Smooth muscle cell of trachea (primary cell): ENCODE measurements at places on chromosomes 5 and 9. TPM values are rescaled to one million over a fixed set of nuclear protein-coding genes. Genes with fewer than 3 reads are reported as not detected.

Gene ITGA2
- total RNA-seq = 22.8 and 24.5 TPM in 2 replicates

Gene SRA1
- total RNA-seq = 33.7 and 44.9 TPM in 2 replicates

Gene LMAN2
- 418 and 537 TPM in 2 replicates for total RNA-seq

Gene NELFB
- 53.4 and 63.5 TPM in 2 replicates for total RNA-seq

Gene TPPP
- total RNA-seq = 0.15 and 0.66 TPM in 2 replicates

Gene GDF9
- 0.15 and 0.17 TPM in 2 replicates for total RNA-seq

Gene POLR3G
- total RNA-seq = 6.9 and 11.1 TPM in 2 replicates

Gene PCDHGB1
- total RNA-seq = 4.4 and 4.5 TPM in 2 replicates
